ENCODE measurements at places on chromosomes 3 and 15.

DNA sequence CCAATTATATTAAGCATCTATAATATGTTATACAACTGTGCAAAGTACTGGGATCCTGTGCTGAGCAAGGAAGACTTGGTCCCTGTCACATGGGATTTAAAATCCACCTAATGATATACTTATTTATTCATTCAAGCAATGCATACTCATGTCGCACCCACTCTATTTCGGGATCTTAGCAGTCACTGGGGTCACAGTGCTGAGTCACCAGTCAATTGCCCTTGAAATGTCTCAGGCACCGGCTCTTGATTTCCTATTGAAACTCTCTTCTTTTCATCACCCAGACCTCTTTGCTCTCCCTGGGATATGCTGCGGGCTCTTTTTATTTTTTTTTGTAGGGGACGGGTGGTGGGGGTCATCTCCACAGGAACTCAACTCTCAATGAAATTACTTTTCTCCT is 194.5 kb upstream of the GAP43 start:
- no peak for DNase-seq

GRCh38 chr15:69323893-69324430 is 25.2 kb downstream of the PAQR5 start:
- DNase-seq: no peak

DNA sequence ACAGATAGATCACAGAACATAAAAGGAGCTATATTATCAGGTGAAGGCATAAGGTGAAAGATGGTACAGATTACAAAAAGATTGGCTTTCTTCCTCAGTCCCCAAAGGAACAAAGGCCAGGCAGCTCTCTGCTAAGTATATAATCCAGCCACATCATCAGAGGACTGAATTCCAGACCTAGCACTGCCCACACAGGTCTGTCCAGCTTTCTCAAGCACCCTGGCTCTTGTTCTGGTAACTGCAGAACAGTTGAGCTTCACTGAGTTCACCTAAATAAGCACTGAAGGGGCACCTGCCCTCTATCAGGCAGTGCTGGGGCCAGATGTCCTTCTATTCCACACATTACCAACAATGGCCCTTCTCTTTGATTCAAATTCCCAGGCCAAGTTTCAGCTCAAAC is 6.3 kb downstream of the DUOXA1 start:
- DNase-seq: no peak

- DNase-seq: no peak
These were observed 63.4 kb downstream of the MAP2K5 start for GRCh38 chr15:67605871-67606270.

GRCh38 chr3:69095636-69096035 is 10.9 kb downstream of the ARL6IP5 start:
- DNase-seq: peak; percentile 54

DNA sequence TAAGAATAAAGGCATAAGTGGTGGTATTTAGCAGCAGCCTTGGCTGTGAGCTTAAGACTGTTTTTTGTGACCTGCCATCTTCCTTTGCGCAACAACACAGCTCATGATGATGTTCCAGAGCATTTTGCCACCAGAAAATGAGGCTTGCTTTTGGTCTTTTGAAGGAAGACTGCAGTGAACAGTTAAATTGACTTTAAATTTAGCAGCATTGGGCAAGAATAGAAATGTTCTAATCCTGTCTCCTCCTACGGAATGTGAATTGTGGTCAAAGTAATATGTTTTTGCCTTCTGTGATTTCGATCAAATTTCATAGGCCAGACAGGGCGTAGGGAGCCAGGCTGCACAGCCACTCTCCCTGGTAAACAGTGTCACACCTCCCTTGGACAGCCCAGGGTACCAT is 460.7 kb upstream of the RASGRP1 start:
- no peak for DNase-seq

DNA sequence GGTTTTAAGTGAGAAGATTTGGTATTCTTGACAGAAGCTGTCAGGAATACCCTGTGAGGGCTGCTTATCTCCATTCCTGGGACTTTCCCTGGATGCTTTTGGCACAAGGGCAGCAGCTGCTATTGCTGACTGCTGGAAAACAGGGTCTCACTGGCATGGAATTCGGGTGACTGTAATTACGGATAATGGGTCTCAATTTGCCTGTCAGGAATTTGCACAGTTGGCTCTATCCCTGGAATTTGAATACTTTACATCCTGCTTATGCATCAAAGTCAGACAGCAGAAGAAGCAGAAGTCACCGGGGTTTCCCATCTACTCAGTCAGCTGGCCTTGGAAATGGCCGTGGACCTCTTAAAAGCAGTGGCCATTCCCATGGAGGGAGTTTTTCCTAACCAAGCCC is 25.9 kb upstream of the AKAP13 start:
- DNase-seq: no peak

GRCh38 chr15:70348581-70349344 is 251.0 kb upstream of the TLE3 start:
- no peak for DNase-seq

- DNase-seq: peak; percentile 15
These were observed 2.9 kb downstream of the THBS1 start for GRCh38 chr15:39583596-39584265.

Measured in CD4-positive, alpha-beta T cell treated with Interleukin-2 at 100 ng/mL for 4 hours (primary cell).